ENCODE measurements at places on chromosomes 4 and X. TPM values are rescaled to one million over a fixed set of nuclear protein-coding genes. Genes with fewer than 3 reads are reported as not detected.

DNA sequence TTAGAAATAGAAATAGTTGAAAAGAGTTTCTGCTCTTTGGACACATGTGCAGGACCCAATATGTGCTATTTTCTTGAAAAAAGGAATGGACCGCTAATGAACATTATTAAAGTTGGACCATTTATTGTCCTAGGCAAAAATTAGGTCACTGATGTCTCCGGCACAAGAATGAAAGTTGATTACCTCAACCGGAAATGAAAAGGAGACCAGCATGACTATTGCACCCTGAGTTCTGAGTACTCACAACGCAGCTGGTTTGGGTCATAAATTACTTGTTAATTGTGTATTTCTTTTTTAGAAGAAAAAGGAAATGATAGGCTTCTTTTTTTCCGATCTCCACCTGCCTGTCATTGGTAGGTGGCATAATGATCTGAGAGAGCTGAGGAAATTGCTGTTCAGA lies 232.7 kb downstream of the ARHGAP24 start:
- H3K4me1 ChIP-seq = no peaks in the 10 kb centered on the region
- H3K4me3 ChIP-seq = no peak overlapping the region

- no peak overlapping the region for H3K4me3 ChIP-seq
- H3K27ac ChIP-seq = no peak overlapping the region
- no peaks in the 10 kb centered on the region for H3K27me3 ChIP-seq
- no peak for DNase-seq
Observed at GRCh38 chrX:148562846-148563245, 62.4 kb downstream of the AFF2 start.

GRCh38 chr4:113645771-113646441 lies 115.6 kb downstream of the CAMK2D start:
- no peaks in the 10 kb centered on the region for H3K27me3 ChIP-seq
- H3K4me1 ChIP-seq = peaks cover 41% of the 10 kb centered on the region
- peak overlapping the region; percentile 30 for H3K27ac ChIP-seq
- H3K36me3 ChIP-seq = no peaks in the 10 kb centered on the region

DNA sequence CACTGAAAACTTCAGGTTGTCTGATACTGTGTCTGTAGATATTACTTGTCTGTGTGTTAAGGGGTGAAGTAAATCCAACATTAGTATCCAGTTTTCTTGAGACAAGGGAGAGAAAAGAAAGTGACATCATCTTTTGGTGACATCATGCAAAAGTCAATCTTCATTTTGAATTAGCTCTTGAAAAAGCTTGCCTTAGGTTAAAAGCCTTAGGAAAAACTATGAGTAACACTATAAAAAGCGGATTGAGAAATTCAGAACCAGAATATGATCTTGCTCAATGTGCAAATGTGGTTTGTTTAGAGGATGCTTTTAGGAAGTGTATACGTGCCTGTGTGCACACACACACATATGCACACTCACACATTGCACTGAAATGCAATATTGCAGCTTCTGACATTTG lies 345.8 kb upstream of the CASK start:
- no peak overlapping the region for H3K27ac ChIP-seq
- H3K4me1 ChIP-seq = no peaks in the 10 kb centered on the region
- H3K36me3 ChIP-seq = no peaks in the 10 kb centered on the region
- no peaks in the 10 kb centered on the region for H3K27me3 ChIP-seq

- H3K27me3 ChIP-seq = no peaks in the 10 kb centered on the region
- no peaks in the 10 kb centered on the region for H3K36me3 ChIP-seq
- H3K4me1 ChIP-seq = peaks cover 33% of the 10 kb centered on the region
- DNase-seq = peak; percentile 14
Observed at GRCh38 chr4:48780865-48781214, 761 bp upstream of the FRYL start.

DNA sequence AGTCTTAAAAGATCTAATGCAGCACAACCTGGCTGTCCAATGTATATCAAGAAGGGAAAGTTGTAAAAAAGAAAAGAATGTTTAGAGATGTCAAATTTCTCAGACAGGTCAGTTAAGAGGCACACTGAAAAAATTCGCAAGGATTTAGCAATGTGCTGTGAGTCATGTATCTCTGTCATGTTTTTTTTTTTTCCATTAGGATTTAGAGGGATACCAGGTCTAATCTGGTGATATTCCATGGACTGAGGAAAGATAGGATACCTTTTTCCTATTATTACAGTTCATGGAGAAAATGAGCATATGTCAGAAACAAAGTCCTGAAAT lies 815.4 kb upstream of the PCDH10 start:
- no peaks in the 10 kb centered on the region for H3K27me3 ChIP-seq
- DNase-seq = no peak
- H3K36me3 ChIP-seq = no peaks in the 10 kb centered on the region

- no peaks in the 10 kb centered on the region for H3K36me3 ChIP-seq
- no peak overlapping the region for H3K4me3 ChIP-seq
- no peaks in the 10 kb centered on the region for H3K27me3 ChIP-seq
Observed at GRCh38 chr4:14627038-14627437, 375.2 kb upstream of the CPEB2 start.

- no peaks in the 10 kb centered on the region for H3K27me3 ChIP-seq
- no peaks in the 10 kb centered on the region for H3K4me1 ChIP-seq
- no peak for DNase-seq
- H3K36me3 ChIP-seq = no peaks in the 10 kb centered on the region
- no peak overlapping the region for H3K27ac ChIP-seq
Observed at GRCh38 chr4:107276052-107276451, 239.9 kb upstream of the DKK2 start.

DNA sequence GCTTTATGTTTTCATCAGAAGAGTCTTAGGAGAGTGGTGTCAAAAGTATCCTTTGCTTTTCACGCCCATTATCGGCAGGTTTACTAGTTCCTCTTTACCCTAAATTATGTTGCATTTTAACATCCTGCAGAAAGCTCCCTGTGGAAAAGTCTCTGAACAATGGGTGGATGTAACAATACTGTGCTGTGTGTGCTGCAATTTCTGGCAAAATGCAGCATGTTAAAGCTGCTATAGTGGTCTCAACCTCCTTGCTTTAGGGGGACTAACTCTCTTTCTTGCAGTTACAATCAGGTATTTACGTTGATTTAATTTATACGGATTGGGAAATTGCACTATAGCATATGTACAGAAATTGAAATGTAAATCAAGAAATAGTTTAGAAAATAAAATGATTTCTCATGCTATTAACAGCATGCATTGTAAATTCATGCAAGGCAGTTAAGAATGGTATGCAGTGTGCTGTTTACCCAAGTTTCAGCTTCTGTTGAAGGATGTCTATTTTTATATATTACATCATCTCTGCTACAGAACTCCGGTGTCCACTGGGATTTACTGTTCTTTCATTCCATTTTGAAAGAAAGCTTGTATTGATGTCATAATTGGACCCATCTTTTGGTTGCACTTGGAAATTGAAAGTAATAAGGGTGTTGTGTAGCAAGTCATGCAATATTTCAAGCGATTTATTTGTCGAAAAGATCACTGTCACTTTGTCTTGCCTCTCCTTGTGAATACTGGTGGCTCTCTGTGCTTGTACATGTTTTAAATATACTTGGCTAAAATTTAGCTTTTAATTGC lies 145.7 kb downstream of the RAPGEF2 start:
- no peaks in the 10 kb centered on the region for H3K36me3 ChIP-seq
- DNase-seq = no peak
- H3K27ac ChIP-seq = peak overlapping the region; percentile 82
- H3K4me3 ChIP-seq = peak overlapping the region; percentile 46
- H3K4me1 ChIP-seq = peaks cover 16% of the 10 kb centered on the region
- H3K27me3 ChIP-seq = no peaks in the 10 kb centered on the region

DNA sequence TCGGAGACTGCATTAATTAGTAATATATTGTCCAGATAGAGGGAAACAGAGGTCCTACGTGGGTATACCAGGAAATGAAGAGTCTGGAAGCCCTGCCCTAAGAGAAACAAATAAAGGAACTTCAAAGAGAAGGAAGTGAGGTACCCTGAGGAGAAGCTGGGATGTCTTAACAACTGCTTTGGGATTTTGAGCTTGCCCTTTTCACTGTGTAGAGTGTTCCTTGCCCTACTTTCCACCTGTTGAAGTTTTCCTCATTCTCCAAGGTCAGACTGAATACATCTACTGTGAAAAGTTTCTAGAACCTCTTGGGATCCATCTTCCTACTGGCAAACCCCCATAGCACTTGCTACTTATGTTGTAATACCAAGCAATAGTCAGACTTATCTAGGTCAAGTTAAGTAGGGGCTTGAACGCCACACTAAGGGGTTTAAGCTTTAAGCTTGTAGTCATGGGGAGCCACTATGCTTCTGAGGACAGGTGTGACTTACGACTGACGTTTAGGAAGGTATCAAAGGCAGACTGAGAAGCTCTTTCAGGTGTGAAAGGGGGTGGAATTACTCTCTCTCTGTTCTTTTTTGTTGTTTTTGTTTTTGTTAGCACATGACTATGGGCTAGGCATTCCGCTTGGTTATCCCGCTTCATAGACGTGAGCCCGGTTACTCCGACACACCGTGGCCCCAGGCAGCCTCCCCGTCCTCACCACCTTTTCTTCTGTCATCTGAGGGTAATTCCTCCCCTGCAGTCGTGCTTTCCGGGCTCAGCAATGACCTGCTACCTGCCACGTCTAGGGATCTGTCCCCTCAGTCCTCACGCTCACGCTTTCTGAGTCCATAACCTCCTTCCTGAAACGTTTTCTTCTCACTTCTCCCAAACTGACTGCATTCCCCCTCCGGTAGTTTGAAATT lies 959 bp upstream of the REST start:
- peak overlapping the region; percentile 95 for H3K4me3 ChIP-seq
- no peak for DNase-seq
- H3K27ac ChIP-seq = peak overlapping the region; percentile 48
- no peaks in the 10 kb centered on the region for H3K36me3 ChIP-seq

DNA sequence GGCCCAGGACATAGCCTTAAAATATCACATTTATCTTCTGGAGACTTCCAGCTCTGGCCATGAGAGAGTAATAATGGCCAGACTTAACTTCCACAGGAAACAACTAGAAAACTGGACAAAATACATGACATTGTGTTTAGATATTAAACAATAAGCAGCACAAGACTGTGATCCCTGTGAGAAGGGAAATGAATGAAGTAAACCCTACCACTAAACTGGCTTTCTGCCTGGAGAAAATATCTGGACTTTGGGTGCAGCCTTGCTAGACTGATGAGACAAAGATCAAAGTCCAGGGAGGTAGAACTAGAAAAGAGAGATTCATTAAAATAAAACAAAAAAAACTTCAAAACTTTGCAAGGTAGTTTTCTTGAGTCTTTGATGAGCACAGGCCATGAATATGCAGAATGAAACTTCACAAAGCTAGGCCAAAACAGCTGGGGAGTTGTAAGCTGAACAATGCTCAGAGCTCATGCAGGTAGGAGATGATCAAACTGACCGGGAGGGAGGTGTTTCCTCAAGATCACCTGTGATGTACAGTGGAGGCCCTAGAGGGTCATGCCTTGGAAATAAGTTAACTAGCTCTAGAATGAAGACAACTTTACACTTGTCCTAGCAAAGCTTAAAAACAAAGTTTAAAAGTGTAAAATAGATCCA lies 147.0 kb upstream of the SH3RF1 start:
- no peaks in the 10 kb centered on the region for H3K36me3 ChIP-seq
- no peaks in the 10 kb centered on the region for H3K27me3 ChIP-seq
- no peak overlapping the region for H3K4me3 ChIP-seq

DNA sequence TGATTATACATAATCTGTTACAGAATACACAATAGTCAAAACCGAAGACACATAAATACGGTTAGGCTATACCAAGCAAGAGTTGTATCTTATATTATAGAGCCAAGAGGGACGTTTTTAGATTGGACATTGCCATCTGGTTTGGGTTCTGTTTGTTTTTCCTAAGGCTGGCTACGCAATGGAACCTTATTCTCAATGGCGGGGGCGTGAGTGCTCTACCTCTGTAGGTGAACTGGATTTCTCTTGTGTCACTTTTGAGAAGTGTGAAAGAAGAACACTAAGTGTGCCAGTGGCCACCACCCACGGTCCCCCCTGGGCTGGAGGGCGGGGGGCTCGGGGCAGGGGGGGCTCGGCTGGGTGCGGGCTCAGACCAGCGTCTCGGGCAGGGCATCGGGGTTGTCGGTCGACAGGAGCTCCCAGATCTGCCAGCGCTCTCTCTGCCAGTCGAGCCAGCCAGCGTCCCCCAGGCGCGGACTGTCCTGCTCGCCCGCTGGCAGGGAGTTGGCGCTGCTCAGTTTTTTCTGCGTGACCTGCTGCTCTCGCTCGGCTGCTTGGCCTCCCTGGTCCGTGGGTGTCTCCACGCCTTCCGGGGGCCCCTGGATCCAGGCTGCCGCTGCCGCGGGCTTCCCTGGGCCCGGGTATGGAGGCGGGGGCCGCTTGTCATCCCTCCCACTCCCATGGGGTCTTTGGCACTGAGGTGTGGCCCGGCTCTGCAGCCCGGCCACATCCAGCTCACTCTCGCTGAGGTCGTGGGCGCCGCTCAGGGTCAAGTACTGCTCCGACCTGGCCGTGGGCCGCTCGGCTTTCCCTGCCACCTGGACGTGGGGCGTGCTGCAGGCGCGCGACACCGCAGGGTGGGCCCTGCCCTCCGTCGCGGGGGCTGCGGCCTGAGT lies 27.6 kb downstream of the HCCS start:
- DNase-seq = no peak
- H3K4me1 ChIP-seq = peaks cover 7% of the 10 kb centered on the region
- no peaks in the 10 kb centered on the region for H3K27me3 ChIP-seq
- no peak overlapping the region for H3K4me3 ChIP-seq
- no peaks in the 10 kb centered on the region for H3K36me3 ChIP-seq

GRCh38 chrX:38214551-38215531 lies 5.8 kb downstream of the SRPX start:
- no peak overlapping the region for H3K4me3 ChIP-seq
- H3K36me3 ChIP-seq = no peaks in the 10 kb centered on the region
- no peaks in the 10 kb centered on the region for H3K4me1 ChIP-seq

DNA sequence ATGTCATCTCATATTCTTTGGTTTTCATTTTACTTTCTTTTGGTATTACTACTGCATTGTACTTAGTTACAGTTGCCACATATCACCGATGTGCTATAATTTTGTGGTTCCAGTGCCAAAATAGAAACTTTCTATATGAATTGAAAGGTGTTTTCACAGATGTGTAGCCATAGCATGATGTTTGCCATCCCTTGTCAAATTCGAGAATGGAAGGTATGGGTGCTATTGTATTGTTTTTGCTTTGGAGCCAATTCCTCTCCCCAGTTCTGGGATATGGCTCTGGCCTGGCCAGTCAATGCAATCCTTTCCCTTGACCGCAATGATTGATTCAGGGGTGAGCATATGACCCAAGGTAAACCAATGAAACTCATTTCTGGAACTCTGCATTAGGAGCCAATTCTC lies 86.2 kb upstream of the RPS6KA3 start:
- no peaks in the 10 kb centered on the region for H3K4me1 ChIP-seq
- no peak overlapping the region for H3K4me3 ChIP-seq
- no peaks in the 10 kb centered on the region for H3K36me3 ChIP-seq

GRCh38 chr4:89110541-89110985 lies 770 bp upstream of the TIGD2 start:
- H3K36me3 ChIP-seq = no peaks in the 10 kb centered on the region
- no peaks in the 10 kb centered on the region for H3K27me3 ChIP-seq
- H3K4me3 ChIP-seq = peak overlapping the region; percentile 82
- H3K4me1 ChIP-seq = peaks cover 13% of the 10 kb centered on the region

Gene ARHGEF38
- total RNA-seq = not detected

Gene SPIN3
- total RNA-seq = 1.6 TPM

Gene DHRSX
- 12.4 TPM for total RNA-seq

Gene GAGE12J
- total RNA-seq = not detected

Gene APLN
- total RNA-seq = not detected

Gene TLR8
- total RNA-seq = 0.62 TPM

Gene CCNG2
- 7.7 TPM for total RNA-seq

Gene C4orf51
- not detected for total RNA-seq

Gene SPRY1
- total RNA-seq = 34.7 TPM

Gene AMTN
- not detected for total RNA-seq

Measured in gastrocnemius medialis (tissue), 4 donors.